Stimulated activated CD8-positive, alpha-beta memory T cell treated with anti-CD3 and anti-CD28 coated beads, Interleukin-7, amount 100 ng/mL, for 24 hours (primary cell): ENCODE measurements at places on chromosomes 11 and 22.

- DNase-seq: no peak
These were observed 96.9 kb downstream of the MTMR3 start for GRCh38 chr22:29979777-29980321.

DNA sequence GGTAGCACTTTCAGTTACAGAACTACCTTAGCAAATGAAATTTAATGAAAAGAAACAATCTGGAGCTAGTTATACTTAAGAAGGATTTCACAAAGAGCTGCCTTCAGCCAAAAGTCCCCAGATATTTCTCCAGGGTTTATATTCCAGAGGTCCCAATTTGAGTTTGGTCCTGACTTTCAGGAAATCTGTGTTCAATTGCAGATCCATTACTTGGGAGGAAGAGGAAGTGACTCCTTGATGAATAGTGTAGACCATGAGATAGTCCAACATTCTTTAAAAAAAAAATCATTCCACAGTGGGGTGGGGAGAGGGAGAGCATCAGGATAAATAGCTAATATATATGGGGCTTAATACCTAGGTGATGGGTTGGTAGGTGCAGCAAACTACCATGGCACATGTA lies 117.6 kb upstream of the ARHGAP20 start:
- no peak for DNase-seq

- no peak for DNase-seq
These were observed 69.0 kb upstream of the THY1 start for GRCh38 chr11:119491753-119492510.

DNA sequence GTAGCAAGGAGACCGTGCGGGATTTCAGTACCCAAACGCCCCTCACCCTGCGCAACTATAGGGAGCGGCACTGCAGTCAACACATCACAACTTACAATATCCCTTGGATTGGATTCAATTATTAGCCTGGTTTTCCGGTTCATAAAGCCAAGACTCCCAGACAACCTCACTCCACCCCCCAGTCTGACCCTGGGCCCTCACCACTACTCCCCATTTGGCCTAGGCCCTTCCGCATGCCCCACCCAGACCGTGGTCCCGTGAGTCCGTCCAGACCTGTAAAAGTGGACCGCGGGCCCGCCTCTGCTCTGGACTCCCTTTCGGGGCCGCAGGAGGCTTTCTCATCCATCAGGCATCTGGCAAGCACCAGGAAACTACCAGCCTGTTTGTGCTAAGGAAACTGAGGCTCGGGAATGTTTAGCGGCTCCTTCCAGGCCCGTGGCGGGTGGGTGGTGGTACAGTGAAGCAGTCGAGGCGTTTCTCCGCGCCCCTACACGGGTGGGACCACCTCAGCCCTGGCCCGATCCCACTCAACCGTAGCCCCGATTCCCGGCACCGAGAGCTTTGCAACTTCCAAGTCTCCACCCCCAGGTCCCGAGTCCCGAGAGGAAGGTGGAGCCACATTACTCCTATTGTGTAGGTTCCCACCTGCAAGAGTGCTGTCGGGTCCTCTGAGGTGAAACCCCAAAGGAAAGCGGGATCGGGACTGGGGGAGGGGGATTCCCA lies 679 bp upstream of the DPP3 start:
- no peak for DNase-seq

GRCh38 chr11:69054397-69055211 lies 5.9 kb downstream of the TPCN2 start:
- DNase-seq: no peak

- no peak for DNase-seq
These were observed 410.3 kb downstream of the MN1 start for GRCh38 chr22:27391092-27391770.

DNA sequence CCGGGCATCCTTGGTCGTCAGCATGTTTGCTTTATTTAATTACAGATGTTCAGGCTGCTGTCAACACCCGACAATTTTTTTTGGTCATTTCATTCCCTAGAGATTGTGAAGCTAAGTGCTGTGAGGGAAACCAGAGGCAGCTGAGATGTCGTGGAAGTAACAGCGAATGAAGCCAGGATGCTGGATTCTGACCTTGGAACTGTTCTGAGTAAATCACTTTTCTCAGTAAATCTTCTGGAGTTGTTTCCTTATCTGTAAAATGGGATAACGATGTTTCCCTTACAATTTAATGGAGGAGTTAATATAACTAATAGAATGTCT lies 390 bp upstream of the CKAP5 start:
- no peak for DNase-seq

DNA sequence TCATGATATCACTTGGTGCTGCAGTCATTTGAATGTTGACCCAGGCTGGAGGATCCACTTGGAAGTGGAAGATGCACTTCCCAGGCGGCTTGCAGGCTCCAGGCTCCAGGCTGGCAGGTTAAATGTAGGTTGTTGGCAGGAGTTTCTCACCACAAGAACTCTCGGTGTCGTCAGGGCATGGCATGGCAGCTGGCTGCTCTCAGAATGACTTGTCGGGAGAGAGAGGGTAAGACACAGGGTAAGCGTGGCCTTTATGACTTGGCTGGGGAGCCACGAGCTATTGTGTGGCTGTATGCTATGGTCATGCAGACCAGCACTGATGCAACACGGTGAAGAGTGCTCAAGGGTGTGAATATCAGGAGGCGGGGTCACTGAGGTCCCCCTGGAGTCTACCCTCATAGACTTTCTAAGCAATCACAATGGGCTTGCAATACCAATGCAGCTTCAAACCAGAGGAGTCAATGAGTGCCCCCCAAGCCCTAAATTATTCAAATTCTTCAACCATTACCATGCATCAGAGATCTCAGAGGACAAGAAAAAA lies 1027.7 kb downstream of the OPCML start:
- DNase-seq: no peak

GRCh38 chr11:115463606-115464005 lies 40.6 kb downstream of the CADM1 start:
- no peak for DNase-seq

- DNase-seq: no peak
These were observed 58.5 kb downstream of the PPP2R1B start for GRCh38 chr11:111707691-111708067.

DNA sequence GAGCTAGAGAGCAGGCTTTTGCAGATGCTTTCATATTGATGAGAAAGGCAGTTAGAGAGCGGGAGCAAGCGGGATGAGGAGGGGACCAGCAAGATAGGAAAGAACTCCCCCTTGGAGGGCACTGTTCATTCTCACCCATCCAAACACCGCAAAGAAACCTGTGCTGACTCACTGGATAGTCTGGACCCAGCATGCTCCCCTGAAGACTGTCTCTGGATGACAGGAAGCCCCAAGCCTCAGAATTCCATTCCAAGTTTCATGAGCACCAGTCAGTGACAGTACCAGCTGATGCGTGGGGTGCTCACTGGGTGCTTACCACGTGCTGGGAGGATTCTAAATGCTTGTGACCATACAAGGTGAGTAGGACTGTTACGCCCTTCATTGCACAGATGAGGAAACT lies 34.2 kb downstream of the MICAL3 start:
- no peak for DNase-seq

- no peak for DNase-seq
These were observed 1104.4 kb upstream of the CCDC90B start for GRCh38 chr11:84390441-84391078.

DNA sequence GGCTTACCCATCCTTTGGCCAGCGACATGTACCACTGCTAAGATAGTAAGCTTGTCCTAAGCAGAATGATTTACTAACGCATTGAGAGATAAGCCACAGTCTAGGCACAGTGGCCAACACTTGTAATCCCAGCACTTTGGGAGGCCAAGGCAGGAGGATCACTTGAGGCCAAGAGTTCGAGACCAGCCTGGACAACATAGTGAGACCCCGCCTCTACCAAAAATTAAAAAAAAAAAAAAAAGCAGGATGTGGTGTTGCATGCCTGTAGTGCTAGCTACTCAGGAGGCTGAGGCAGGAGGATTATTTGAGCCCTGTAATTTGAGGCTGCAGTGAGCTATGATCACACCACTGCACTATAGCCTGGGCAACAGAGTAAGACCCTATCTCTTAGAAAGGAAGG lies 93.1 kb downstream of the HIPK3 start:
- no peak for DNase-seq

GRCh38 chr22:35733036-35733435 lies 15.4 kb downstream of the APOL5 start:
- DNase-seq: no peak

- DNase-seq: no peak
These were observed 11.9 kb downstream of the TBCEL start for GRCh38 chr11:121035780-121036179.

- no peak for DNase-seq
These were observed 1.0 kb downstream of the C11orf91 start for GRCh38 chr11:33699515-33700062.

GRCh38 chr22:31750365-31751284 lies 693 bp upstream of the PRR14L start:
- DNase-seq: no peak
